T-cell (primary cell): ENCODE measurements at places on chromosomes 3 and 15.

- DNase-seq = no peak
These were observed 21.4 kb downstream of the FAH start for GRCh38 chr15:80174017-80174746.

- DNase-seq = no peak
These were observed 53.6 kb downstream of the PAK2 start for GRCh38 chr3:196793246-196793645.

DNA sequence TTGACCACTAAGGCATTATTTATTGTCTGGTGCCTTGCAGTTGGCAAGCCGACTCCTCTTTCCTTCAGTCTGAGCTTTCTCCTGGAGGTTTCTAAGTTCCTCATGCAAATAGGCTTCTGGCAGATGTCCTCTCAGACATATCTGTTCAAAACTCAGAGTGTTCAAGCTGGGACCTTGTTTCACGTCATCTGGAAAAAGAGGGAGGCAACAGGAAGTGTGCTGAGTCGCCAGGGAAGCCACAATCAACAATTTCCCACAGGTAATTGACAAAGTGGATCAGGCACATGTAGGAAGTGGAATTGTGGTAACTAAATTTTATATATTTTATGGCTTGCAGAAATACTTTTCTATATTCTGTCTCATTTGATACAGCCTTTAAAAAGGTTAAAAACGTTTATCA, 14.6 kb downstream of the SCG5 start:
- no peak for DNase-seq

DNA sequence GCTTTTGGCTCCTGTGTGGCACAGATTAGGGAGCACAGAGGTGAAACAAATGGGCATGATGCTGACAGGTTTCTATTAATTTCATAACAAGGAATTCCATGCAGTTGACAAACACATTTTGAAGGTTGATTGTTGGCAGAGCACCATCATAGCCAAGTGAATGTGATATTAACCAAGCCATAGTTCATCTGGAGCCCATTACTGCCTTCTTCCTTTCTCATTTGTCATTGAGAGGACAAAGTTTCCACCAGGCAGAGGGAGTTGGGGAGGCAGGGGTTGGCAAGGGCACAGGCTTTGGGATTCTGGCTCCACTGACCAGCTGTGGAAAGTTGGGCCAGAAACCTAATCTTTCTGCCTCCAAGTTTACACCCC, 325.2 kb downstream of the MFSD1 start:
- DNase-seq = no peak

- no peak for DNase-seq
These were observed 482.5 kb upstream of the TBL1XR1 start for GRCh38 chr3:177679568-177680471.

- no peak for DNase-seq
These were observed 14.8 kb downstream of the GK5 start for GRCh38 chr3:142210608-142211007.
